ENCODE measurements at places on chromosomes 3 and 15.

DNA sequence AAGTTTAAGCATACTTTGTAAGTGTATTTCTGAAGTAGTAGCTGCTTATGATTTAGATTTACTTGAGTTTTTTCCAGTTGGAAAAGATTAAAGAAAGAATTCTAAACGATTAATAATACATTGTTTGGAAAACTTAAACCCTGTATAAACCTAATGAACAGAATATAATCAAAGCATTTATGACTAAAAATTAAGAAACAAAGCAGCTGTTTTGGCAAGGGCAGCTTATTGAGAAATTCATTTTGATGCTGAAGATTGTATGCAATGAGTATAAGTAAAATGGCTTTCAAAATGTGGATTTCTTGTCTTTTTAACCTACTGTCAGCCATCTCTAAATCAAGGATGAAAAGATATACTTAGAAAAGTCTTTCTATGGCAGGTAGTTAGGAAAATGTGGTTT is 140.2 kb downstream of the POLQ start:
- no peak for DNase-seq

DNA sequence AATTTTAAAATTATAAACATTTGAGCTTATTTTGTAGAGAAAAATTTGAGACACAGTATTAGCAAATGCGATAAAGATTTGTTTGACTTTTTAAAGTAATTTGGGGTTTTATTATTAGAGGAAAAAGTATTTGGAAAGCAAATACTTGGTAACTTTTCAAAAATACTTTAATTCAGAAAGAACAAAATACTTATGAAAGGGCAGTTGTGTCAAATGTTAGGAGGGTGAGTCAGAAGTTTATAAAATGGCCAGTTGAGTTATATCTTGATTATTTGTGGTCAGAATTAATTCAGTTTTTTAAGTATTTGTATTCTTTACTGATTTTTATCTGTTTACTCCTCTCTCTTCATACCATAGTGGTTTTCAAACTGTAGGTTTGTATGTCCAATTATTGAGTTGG is 12.1 kb downstream of the LACTB start:
- DNase-seq, result no peak

DNA sequence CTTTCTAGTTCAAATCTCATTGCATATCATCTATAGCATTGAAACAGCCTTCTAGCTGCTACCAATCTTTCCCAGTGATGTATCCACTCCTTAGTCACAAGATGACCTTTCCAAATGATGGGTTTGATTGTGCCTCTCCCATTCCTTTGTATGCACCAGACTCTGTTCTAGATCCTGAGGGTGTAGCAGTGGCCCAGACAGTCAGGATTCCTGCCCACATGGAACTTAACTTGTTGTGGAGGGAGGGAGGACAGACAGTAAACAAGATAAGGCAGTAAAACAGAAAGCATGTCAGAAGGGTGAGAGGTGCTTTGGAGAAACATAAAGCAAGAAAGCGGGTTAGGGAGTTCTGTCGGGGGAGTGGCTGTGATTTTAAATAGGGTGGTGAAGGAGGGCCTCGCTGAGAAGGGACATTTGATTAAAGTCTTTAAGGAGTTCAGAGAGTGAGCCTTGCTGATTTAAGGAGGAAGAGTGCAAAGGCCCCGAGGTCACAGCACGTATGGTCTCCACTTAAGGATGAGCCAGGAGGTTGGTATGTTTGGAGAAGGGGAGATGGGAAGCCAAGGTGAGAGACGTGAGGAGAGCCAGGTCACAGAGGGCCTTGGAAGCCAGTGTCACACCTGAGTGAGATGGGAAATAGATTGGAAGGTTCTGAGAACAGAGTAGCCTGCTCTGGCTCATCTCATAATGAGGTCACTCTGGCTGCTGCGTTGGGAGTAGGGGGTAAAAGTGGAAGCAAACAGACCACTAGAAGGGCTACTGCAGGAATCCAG is 38.3 kb downstream of the FAM43A start:
- DNase-seq, result no peak

- no peak for DNase-seq
Observed at GRCh38 chr3:79097964-79098660, 669.7 kb downstream of the ROBO1 start.

DNA sequence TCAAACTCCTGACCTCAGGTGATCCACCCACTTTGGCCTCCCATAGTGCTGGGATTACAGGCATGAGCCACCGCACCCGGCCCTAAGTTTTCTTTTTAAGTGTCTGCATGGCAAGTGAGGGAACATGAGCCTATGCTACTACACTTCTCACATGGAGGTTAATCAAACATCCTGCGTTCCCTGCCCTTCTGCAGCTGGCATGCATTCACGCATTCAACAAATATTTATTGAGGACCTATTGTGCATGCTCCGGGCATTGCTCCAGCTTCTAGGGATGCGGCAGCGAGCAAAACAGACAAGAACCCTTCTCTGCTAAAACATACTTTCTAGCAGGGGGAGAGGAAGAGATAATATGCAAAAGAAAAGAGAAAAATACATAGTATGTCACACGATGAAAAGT is 42.6 kb upstream of the ACKR4 start:
- no peak for DNase-seq

GRCh38 chr3:127667119-127667681 is 5.6 kb upstream of the ABTB1 start:
- DNase-seq, result no peak

DNA sequence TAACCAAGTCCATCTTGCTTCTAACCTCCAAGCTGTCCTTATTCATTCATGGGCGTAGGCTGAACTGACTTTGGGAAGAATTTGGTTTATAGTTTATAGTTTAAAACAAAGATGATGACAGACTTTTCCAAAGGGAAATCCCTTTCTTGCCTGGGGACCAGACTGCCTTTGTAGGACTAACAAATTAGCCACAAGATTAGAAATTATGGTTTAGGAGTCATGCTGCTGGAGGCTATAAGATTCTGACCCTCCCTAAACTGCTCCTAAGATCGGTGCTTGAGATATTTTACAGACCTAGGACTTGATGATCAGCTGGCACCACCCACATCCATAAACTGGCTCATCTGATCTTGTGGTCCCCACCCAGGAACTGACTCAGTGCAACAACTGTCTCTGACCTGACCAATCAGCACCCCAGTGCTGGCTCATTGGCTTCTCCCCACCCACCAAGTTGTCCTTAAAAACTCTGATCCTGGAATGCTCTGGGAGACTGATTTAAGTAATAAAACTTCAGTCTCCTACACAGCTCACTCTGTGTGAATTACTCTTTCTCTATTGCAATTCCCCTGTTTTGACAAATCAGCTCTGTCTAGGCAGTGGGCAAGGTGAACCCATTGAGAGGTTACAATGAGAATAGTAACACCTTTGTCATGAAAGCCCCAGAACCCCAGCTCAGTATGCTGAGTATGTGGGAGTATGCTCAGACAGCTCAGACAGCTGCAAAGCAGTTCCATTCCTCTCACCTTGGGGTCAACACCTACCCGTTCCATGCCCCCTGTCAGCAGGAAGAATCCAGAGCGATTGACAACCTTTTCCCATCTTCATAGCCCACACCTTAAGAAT is 51.6 kb upstream of the C15orf39 start:
- DNase-seq, result peak; percentile 31

DNA sequence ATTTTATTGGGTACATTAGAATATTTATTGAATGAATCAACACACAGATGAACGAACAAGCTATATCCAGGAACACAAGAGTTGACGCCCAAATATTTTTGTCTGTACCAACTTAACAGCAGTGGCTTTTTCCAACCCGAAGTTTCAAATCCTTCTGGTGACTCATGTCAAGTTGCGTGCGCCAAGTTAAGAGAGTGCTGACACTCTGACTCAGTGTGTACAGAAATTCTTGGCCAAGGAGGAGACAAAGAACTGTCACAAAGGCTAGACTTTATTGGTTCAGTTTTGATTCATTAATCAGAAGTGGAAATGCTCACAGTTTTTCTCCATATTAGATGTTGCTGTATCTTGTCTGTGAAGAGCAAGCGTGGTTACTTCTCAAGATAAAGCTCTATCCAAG is 59.6 kb upstream of the TSC22D2 start:
- no peak for DNase-seq

GRCh38 chr15:96344706-96345559 is 14.4 kb downstream of the NR2F2 start:
- DNase-seq, result no peak

DNA sequence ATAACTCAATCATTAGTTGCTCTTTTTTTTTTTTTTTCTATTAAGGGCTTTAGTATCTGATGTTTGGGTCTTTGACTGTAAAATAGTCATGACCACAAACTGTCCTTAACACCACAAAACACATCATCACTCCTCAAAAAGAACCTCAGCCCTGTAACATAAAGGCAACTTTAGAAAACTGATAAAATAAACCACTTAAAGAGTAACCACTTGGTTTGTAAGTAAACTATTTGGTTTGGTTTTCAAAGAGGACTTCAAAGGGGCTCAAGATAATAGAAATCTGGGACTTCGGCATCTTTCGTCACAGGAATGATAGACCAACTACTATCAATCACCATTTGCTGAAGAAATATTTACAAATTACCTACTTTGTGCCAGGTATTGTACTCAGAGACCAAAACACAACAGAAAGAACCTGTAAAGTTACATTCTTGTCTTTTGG is 167.8 kb downstream of the FOXP1 start:
- no peak for DNase-seq

DNA sequence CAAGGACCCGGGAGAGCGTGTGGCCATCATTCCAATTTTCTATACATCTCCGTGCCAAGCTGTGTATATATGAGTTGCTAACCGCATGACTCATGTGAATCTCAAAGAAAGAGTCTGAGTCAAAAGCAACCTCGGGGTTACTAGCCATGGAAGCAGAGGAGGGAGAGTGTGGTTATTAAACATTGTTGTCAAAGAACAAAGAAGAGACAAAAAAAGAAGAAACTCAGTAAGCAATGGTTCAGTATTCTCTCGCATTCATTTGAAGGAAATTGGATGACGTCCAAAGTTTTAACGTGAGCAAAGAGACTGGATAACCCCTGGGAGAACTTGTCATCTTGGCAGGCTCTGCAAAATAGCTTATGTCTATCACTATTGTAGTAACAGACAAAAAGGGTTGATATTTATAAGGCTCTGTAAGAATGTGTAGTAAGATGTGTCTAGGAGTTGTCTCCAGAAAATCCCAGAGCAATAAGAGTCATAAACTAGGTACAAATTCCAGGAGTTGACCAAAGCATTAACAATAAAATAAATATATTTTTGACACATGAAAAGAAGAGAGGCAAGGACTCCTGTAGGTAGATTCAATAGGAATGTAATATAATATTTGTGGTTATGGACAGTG is 52.8 kb upstream of the GRM7 start:
- DNase-seq, result no peak

DNA sequence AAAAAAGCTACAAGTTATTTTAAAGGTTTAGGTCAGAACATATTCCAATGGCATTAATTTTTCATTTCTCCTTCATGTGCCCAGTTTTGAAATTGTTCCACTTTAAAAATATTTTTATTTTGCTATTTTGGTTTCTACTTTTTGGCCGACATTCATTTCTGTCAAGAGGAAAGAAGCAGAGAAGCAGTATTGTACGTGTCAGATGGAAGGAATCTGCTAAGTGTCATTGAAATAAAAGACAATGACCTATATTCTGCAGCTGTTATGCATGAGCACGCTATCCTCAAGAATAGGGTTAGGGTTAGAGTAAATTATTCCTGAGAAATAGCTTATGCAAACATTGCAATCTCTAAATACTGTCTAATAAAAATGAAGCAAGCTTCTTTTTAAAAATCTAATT is 941.7 kb downstream of the TUSC7 start:
- DNase-seq, result no peak

- DNase-seq, result no peak
Observed at GRCh38 chr3:186971578-186971977, 41.3 kb downstream of the ST6GAL1 start.

- peak; percentile 23 for DNase-seq
Observed at GRCh38 chr15:86650094-86650493, 570.4 kb downstream of the AGBL1 start.

DNA sequence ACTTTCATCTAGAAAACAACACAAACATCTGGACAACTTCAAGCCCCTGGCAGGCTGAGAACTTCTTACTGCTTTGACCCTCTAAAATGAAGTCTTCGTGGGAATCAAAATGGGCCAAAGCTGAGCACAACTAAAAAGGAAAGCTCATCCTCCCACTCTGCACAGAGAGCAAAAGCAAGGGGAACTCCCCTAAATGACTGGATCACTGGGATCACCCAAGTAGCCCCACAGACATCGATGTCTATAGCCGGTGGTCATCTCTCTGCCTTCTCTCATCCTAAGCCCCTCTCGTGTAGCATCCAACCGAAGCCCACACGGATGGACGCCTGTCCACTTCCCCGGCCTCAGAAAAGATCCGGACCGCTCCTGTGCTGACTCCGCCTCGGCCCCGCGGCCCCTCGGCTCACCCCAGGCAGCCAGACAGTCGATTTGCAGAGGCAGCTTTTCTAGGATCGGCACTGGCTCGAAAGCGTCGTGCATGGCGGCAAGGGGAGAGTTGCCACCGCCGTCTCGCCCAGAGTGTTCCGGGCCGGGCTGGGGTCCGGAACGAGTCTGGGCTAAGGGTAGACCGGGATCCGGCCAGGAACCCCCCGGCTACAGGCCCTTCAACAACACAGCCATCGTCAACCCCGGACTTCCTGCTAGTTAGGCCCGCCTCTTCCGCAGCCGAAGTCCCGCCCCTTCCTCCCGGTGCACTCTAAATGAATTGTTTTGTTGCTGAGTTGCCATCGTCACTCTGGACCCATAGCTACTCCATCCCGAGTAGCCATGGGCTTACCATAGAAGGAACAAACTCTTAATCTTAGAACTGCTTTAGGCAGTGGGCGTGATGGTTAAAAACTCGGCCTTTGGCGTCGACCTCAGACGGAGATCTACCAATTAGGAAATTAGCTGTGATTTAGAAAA is at the start of gene VPS39:
VPS39 (minus strand) TSS at position 631 of the 906 bp plus-strand sequence; CDS start at position 480, 151 bp downstream.
- DNase-seq, result peak; percentile 81

DNA sequence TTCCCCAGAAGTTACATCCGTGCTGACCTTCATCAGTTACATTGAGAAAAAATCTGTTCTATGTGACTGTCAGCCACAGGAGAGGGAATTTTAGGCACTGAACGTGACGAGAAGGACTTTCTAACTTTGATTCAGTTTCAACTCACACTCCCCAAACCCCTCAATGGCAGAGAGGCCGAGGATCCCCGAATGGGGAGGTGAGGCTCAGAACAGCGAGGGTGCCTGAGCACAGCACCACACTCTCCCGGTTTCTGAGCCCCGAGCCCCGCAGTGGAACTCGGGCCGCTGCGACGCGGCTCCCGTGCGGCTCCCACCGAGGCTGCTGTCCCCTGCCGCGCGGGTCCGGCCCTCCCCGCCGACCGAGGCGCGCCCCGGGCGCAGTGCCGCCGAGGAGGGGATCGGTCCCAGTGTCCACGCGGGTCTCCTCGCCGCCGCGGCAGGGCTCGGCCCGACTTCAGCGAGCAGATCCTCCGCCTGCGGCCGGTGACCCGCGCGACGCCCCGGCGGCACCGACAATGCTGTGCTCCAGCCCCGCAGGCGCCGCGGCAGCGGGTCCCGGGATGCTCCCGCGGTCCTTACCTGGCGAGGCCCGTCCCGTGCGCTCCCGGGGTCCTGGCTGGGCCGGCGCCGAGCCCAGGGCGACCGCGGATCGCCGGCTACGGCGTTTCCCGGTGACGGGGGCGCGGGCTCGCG is 439 bp downstream of the CTXND1 start:
- DNase-seq, result no peak

GRCh38 chr3:119600732-119601131 is 3.0 kb downstream of the PLA1A start:
- peak; percentile 27 for DNase-seq

Measured in T-helper 2 cell treated with Interferon-gamma antibody and Interleukin-4, amounts not matched to agents 5 μg/mL and 100 μg/mL, for 36 hours (primary cell).